ENCODE measurements at places on chromosomes 1 and 21. TPM values are rescaled to one million over a fixed set of nuclear protein-coding genes. Genes with fewer than 3 reads are reported as not detected.

GRCh38 chr21:16597753-16598152 lies 868.0 kb downstream of the USP25 start:
- no peak overlapping the region for H3K27ac ChIP-seq
- no peaks in the 10 kb centered on the region for H3K36me3 ChIP-seq
- H3K4me1 ChIP-seq: no peaks in the 10 kb centered on the region
- no peak overlapping the region for H3K4me3 ChIP-seq
- no peak for DNase-seq

GRCh38 chr21:17780539-17780938 lies 38.6 kb downstream of the C21orf91 start:
- no peaks in the 10 kb centered on the region for H3K27me3 ChIP-seq
- peaks cover 72% of the 10 kb centered on the region for H3K4me1 ChIP-seq
- peak overlapping the region; percentile 48 for H3K27ac ChIP-seq
- peak overlapping the region; percentile 16 for H3K4me3 ChIP-seq

GRCh38 chr1:221462345-221462744 lies 279.5 kb downstream of the DUSP10 start:
- H3K4me1 ChIP-seq: no peaks in the 10 kb centered on the region
- no peaks in the 10 kb centered on the region for H3K36me3 ChIP-seq
- no peak for DNase-seq
- H3K27me3 ChIP-seq: peaks cover 4% of the 10 kb centered on the region
- no peak overlapping the region for H3K4me3 ChIP-seq

Gene CA6
- 3.7 TPM for polyA plus RNA-seq

Measured in CD8-positive, alpha-beta memory T cell (primary cell).